ENCODE measurements at places on chromosomes 4 and X.

GRCh38 chr4:122914938-122915337 lies 7.5 kb downstream of the NUDT6 start:
- no peak for DNase-seq

DNA sequence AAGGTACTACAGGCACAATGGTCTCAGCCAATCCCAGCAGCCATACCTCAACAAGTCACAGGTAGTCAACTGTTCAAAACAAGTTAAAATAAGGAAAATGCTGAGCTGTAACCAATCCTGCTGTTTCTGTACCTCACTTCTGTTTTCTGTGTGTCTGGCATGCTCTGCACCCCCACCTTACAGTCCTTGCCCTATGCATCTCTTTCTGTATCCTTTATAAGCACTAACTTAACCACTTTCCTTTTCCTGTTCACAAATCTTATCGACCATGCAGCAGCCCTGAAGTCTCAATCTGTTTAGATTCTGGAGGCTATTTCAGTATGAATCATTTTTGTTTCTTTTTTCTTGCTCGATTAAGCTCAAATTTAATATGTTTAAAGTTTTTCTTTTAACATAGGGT lies 12.5 kb upstream of the FAM13A start:
- no peak for DNase-seq

GRCh38 chr4:3436798-3437581 lies 4.8 kb upstream of the HGFAC start:
- DNase-seq: no peak

DNA sequence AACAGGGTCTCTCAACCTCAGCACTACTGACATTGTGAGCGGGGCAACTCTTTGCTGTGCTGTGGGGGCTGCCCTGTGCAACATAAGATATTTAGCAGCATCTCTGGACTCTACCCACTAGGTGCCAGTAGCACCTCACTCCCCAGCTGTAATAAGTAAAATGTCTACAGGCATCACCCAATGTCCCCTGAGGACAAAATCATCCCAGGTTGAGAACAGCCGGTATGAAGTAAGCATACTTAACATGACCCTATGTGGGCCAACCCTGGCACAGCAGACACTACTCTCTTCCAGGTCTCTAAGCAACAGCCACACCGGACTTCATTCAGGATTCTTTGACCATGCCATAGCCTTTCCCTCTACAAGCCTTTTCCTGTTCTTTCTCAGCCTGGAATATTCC lies 10.5 kb upstream of the MGST2 start:
- no peak for DNase-seq

Data from activated B cell treated with CpG ODN at 0.5 μM for 24 hours (primary cell).